ENCODE measurements at places on chromosomes 16 and 17.

GRCh38 chr17:3803308-3803640 is 2.3 kb upstream of the ITGAE start:
- DNase-seq = no peak

DNA sequence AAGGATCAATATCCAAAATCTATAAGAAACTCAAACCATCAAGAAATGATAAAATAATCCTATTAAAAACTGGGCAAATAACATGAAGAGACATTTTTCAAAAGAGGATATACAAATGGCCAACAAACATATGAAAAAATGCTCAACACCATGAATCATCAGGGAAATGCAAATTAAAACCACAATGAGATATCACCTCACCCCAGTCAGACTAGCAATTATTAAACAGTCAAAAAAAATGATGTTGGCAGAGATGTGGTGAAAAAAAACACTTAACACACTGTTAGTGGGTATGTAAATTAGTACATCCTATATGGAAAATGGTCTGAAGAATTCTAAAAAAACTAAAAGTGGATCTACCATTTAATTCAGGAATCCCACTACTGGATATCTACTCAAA is 379.0 kb upstream of the SOX9 start:
- DNase-seq = no peak

DNA sequence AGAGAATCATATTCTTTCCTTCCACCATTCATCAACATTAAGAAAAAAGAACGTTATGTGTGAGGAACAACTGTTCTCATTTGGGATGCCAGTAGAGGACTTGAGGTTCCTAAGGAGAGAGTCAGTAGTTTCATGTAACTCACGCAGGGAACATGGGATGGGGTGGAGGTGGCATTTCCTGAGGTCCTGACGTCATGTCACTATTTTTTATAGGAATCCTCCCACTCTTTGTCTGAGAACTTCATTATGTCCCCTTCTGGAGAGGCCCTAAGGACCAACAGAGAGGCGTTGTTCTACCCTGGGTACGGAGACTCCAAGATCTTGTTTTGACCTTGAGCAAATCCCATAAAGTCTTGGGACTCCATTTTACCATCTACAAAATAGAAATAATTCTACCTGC is 211.7 kb upstream of the SOX9 start:
- DNase-seq = no peak

DNA sequence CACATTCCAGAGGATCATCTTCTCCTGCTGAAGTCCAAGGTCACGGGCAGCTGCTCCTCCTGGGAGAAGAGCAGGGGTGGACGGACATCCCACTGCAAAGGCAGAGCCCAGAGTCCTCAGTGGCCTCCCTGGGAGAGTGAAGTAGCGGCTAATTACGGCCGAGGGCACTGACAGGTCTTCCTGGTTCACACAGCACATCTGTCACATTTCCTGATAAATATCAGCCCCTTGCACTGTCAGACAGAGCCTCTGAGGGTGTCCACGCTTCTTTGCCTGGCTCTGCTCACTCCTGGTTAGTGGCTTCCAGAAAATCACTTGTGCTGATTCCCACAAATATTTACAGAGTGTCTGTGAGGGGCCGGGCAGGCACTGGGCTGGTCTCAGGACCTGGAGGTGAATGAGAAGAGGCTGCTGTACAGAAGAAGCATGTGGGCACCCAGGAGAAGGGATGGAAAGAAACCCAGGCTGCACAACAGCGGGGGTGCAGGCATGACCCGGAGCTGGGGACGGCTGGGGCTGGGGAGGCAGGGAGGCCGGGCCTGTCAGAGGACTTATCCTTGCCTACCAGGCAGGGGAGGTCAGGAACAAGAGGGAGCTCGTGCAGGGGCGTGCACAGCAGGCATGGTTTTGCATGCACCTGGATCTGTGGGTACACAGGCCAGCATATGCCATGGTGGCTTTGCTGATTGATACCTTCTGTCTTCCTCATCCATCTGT is 258.2 kb upstream of the TNRC6C start:
- no peak for DNase-seq

GRCh38 chr17:36532435-36532975 is 2.2 kb downstream of the MYO19 start:
- DNase-seq = no peak

DNA sequence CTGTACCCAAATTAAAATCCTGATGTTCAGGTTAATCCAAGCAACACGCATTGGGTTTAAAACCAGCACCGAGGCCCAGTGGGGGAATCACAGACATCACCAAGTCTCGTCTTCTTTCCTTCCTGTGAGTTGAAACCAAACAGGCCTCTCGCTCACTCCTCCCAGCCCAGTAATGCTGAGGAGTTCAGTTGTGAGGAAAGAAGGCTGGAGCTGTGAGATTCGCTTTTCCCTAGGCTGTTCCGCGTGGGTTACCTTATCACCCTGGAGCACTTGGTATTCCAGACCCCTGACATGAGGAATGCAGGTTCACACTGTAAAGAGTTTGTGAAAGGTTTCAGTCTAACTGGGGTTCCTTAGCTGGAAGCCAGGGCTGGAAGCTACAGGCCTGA is 20.8 kb downstream of the CIBAR2 start:
- DNase-seq = no peak

- no peak for DNase-seq
Measured at GRCh38 chr17:27526604-27527002, 70.4 kb downstream of the KSR1 start.

DNA sequence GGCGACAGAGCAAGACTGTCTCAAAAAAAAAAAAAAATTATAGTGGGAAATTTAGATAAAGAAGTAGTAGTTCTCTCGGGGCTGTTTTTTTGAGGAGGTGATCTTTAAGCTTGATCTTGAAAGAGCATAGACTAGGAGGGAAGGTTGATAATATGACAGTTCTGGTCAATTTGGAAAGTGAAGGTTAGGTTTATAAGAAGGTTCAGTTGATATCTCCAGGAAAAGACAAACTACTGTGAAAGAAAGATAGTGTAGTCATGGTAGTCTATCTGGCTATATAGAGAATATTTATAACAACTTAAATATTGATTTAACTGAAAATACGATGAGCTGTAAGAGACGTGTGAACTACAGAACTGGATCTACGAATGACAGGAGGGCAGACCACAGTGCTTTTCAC is 3.1 kb downstream of the ATF7IP2 start:
- DNase-seq = no peak

DNA sequence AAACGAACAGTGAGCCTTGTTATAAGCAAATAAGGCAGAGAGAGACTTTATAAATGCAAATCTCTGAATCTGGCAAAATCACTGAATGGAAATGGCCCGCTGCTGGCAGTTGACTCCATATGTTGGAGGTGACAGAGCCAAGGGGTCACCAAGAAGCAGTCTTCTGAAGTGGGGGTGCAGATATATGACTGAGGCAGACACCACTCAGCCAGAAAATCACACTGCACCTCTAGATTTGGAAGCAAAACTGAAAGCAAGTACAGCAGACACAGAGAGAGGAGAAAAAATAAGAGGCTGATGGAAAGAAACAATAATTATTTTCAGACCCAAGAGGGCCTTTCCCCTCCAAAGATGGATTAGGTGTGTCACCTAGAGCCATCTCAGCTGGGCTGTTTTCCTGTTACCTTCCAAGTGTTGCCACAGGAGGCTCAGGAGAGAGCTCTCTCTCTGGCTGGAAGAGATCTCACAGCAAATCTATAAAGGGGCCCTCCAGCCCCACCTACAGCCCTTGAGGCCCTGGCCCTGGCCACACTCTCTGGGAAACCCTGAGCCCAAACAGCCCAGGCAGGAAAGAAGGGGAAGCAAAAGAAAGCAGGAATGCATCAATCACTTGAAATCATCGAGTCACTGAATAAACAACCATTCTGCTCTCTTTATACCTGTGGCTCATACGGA is 585.1 kb upstream of the PSMD7 start:
- DNase-seq = no peak

GRCh38 chr17:80769516-80769915 is 222.1 kb upstream of the CHMP6 start:
- DNase-seq = no peak

- DNase-seq = no peak
Measured at GRCh38 chr16:85463672-85464382, 149.3 kb upstream of the GSE1 start.

All from activated CD8-positive, alpha-beta memory T cell treated with anti-CD3 and anti-CD28 coated beads, Interleukin-2, amount 50 U/mL, for 4 hours (primary cell).